Large intestine (tissue), 12 donors: ENCODE measurements at places on chromosomes 2 and 18. TPM values are rescaled to one million over a fixed set of nuclear protein-coding genes. Genes with fewer than 3 reads are reported as not detected.

DNA sequence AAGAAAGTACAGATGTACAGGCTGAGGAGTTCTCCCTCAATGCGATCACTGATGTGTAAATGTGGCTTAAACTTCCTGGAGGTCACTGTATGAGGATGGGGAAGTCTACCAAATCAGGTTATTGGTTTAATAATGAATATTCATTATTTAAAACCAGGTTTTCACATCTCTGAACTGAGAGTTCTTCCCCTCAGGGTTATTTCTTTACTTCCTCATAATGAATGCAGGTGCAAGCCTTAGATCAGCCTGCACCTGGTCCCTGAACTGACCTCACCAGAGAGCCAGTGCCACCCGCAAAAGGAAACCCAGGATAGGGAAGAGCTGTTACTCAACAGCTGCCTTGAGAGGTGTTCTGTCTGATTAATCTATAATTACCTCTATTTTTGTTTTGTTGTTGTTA, 369.0 kb downstream of the EPHA4 start:
- H3K4me1 ChIP-seq: no peaks in the 10 kb centered on the region
- no peak for DNase-seq
- H3K27me3 ChIP-seq: no peaks in the 10 kb centered on the region
- no peak overlapping the region for H3K4me3 ChIP-seq
- H3K27ac ChIP-seq: no peak overlapping the region
- no peaks in the 10 kb centered on the region for H3K36me3 ChIP-seq

GRCh38 chr2:205364261-205364660, 318.0 kb upstream of the NRP2 start:
- no peak overlapping the region for H3K27ac ChIP-seq
- no peaks in the 10 kb centered on the region for H3K36me3 ChIP-seq
- H3K4me3 ChIP-seq: no peak overlapping the region
- H3K27me3 ChIP-seq: no peaks in the 10 kb centered on the region
- no peak for DNase-seq

DNA sequence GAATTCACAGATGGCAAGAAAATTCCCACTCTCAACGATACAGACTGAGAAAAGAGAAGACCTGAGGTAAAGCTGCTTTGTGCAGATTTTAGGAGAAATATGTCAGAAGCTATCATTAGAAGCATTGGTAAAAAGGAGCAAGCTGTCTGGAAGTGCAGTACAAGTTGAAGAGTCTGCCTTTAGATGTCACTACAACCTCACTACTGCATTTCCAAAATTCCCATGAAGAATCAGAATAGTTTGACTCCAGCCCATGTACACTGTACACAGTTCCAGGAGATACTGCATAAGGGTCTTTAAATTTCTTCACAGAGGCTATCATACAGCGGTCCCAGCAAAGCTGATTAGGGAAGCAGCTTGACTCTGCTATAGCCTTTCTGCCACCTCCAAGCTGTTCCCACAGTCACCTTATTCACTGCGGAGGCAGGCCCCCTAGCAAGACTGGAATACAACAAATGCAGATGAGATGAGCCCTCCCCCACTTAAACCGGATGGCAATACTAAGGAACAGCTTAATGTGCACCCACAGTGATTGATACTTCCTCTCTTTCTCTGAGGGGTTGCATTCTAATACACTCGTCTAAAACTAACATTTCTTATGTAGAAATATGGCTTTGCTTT, 527.4 kb downstream of the TMEM182 start:
- no peaks in the 10 kb centered on the region for H3K4me1 ChIP-seq
- DNase-seq: no peak
- no peak overlapping the region for H3K27ac ChIP-seq
- peaks cover 11% of the 10 kb centered on the region for H3K27me3 ChIP-seq
- H3K36me3 ChIP-seq: no peaks in the 10 kb centered on the region

DNA sequence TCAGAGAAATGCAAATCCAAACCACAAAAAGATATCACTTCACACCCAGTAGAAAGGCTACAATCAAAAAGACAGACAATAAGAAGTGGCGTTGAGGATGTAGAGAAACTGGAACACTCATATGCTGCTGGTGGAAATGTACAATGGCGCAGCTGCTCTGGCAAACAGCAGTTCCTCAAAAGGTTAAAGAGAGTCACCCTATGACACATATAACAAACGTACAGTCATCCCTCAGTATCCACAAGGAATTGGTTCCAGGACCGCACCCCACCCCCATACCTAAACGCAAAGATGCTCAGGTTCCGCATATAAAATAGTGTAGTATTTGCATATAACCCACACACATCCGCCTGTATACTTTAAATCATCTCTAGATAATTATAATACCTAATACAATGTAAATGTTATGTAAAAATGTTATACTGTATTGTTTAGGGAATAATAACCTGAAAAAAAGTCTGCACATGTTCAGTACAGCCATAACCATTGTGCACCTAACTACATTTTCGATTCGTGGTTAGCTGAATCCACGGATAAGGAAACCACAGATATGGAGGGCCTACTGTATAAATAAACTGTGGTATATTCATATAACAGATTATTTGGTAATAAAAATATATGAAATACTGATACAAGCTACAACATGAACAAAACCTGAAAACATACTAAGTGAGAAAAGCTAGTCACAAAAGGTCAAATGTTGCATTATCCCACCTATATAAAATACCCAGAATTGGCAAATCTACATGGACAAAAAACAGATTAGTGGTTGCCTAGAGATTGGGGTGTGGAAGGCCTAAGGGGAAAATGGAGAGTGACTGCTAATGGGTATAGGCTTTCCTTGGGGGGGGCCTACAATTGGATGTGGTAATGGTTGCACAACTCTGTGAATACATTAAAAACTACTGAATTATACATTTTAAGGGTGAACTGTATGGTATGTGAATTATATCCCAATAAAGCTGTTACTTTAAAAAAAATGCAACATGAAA, 37.5 kb downstream of the UXS1 start:
- no peak for DNase-seq
- no peak overlapping the region for H3K27ac ChIP-seq
- no peak overlapping the region for H3K4me3 ChIP-seq
- H3K27me3 ChIP-seq: no peaks in the 10 kb centered on the region

Gene INPP5D
- polyA plus RNA-seq: 12.6 TPM

Gene GTF3C2
- 51.9 TPM for polyA plus RNA-seq

Gene ABCG8
- polyA plus RNA-seq: 24.3 TPM
